ENCODE measurements at places on chromosomes 5 and 9.

DNA sequence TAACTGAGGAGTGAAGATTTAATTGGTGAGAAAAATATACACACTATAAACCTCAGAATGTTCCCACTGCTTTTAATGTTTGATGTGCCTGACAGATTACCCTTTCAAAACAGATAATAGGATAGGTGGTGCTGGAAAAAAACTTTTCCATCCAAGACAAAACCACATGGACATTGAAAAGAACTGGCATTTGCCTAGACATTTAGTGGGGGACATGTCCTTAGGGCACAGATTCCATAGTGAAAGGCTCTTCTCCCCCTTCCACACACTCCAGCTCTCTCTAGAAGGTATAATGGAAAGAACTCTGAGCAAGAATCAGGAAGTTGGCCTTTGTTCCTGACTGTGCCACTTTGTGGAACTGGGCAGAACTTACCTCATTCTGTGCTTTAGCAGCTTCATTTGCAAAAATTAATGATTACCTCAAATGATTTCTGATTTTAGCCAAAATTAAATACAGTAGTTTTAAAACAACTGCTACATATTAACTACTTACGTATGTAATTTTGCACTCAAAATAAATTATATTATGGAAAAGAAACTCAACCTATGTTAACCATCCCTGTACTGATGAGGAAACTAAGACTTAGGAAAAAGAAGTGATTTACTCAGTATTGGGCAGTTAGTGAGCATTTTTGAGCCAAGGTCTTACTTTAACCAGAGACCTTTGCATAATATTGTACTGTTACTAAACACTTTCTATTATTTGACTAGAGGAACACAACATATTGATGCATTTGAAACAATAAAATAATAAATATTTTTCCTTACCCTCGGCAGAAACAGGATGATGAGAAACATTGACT is 43.3 kb downstream of the TMC1 start:
- no peak for DNase-seq

DNA sequence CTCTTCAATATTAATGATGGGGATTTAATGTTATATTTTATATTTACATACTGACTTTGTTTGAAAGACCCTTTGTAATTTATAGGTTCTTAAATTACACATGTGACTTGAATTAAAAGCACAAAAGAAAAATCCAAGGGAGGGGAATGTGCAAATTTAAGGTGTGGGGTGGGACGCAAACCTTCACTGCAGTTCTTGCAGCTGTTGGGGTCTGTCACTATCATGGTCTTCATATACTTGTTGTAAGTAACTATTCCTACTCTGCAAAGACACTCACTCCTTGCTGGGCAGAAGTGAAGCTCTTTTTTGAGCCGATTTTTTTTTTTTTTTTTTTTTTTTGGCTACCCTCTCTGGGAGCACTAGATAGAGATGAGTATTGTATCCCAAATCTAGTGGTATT is 505.3 kb downstream of the ARHGEF28 start:
- DNase-seq: no peak

- DNase-seq: no peak
Observed at GRCh38 chr5:1514027-1514818, 9.5 kb downstream of the LPCAT1 start.

DNA sequence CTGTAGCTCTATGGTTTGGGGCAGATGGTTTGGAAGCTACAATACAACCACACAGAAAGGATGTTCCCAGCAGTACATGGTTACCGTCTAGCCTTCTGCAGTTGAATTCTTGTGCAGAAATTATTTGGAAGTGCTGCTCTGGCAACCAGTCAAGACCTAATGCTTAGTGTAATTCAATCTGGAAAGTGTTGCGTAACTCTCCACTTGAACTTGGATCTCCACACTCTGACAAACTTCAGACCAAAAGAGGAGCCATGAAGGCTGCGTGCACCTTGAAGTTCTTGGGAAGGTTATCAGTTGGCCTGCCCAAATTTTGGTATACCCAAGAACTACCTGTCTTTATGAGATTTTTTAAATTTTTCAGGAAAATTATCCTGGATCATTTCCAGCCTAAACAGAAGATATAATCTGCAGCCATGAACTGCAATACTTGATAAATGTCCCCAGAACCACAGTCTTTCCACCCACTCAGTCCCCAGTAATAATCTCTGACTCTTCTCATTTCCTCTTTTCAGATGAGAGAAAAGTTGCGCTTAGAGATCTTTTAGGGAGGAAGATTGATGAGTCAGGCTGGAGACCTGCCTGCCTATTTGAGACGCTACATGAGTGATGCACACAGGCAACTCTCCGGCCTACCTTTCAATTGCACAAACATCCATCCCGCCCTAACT is 159.9 kb downstream of the FANCC start:
- DNase-seq: no peak

DNA sequence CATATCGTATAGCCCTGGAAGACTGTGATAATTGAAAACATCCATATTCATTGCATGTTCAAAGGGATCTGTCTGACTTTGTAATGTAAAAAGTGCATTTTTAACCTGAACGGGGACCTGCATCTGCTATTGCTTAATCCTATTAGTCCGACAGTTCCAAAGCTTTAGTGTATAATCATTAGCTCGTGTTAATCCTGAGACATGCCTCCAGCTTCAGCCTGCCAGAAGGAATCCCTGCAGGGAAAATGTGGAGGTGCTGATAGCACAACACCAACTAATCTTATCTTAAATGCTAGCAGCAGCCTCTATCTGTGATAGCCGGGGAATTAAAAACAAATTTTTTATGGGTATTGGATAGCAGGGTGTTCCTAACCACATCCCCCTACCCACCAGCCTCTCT is 495.2 kb downstream of the TLE4 start:
- DNase-seq: no peak

GRCh38 chr9:96141666-96142065 is 160.3 kb downstream of the HSD17B3 start:
- no peak for DNase-seq

DNA sequence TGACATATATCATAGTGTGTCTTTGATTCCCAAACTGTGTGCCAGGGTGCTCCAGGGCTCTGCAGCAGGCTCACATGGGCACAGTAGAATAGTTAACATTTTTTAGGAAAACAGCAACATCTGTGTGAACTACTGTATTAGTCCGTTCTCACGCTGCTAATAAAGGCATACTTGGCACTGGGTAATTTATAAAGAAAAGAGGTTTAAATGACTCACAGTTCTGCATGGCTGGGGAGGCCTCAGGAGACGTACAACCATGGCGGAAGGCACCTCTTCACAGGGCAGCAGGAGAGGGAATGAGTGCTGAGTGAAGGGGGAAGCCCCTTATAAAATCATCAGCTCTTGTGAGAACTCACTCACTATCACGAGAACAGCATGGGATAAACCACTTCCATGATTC is 82.7 kb downstream of the EGFLAM start:
- DNase-seq: no peak

GRCh38 chr5:161190778-161191177 is 338.8 kb upstream of the ATP10B start:
- DNase-seq: no peak

- no peak for DNase-seq
Observed at GRCh38 chr5:172906888-172907287, 52.3 kb upstream of the RPL26L1 start.

DNA sequence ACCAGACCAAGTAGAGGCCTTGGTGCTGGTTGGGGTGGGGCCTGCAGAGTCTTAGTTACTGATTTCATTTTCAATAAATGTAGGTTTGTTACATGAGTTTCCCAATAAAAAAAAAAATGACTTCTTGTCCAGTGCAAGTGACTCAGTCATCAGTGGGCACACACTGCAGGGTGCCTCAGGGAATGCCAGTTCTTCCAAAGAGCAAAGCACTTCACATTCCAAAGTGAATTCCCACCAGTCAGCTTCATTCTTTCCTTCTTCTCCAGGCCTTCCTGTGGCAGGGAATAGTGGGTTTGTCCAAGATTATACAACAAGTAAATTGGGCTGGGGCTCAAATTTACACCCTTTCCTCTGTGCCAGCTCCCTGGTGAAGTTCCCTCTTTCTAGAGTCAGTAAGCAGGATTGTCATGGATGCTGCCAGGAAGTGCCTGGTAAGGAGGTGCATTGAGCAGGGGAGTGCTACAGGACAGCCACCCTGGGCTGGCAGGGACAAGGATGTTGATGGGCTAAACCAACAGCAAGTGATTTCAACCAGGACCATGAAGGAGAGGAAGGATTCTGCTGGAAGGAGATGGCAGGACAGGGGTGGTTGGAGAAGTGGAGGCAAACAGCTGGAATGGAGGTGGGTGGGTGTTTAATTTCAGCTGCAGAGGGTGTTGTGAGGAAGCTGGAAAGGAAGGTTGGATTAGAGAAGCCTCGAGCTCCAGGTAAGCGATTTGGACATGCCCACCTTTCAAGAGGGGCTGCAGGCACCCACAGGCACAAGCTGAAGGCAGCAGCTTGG is 3.7 kb upstream of the B4GALT7 start:
- DNase-seq: no peak

DNA sequence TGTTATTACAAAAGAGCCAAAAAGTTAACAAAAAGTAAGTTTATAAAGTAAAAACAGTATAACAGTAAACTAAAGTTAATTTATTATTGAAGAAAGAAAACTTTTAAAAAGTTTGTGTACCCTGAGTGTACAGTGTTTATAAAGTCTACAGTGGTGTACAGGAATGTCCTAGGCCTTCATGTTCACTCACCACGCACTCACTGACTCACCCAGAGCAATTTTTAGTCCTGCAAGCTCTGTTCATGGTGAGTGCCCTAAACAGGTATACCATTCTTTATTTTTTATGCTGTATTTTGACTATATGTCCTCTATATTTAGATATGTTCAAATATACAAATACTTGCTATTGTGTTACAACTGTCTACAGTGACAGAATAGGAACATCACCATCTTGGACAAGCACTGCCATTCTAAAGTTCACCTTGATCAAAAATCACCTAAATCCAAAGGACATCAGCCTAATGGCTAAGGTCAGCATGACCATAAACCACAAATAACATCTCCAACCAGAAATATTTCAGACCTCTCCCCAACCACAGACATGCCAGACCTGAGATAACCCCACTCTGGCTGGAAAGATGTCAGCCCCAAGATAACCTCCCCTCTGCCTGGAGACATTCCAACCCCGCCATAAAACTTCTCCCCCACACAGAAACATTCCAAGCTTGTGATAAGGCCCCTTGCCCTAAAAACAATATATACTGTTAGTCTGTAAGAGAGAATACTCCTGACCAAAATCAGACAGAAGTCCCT is 56.1 kb downstream of the AGXT2 start:
- DNase-seq: no peak

DNA sequence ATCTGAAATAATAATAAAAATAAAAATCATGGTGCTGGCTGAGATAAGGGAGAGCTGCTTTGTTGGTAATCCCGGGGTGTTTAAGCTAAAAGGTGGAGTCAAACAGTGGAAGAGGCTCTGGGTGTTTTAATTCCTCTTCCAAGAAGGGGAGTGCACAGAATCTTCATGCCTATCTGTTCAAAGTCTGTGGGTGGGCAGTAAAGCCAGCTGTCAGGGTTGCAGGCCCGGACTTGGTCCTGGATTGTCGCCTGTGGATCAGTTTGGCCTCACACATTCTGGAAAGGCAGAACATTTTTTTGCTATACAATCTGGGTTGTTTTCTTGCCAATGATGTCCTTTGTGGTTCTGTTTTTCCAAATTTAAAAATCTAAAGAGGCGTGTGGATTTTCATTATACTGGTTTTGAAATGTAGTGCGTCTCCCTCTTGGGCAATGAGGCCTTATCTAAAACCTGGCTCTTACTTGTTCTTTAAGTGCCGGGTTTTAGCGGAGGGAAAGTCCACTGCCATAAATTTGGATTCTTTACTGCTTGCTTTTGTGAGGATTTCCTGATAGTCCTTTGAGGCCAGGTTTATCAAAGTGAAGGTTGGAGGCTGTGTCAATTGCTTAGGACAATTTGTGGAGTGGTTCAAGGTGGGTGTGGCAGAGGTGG is 5.8 kb downstream of the ANKDD1B start:
- no peak for DNase-seq

DNA sequence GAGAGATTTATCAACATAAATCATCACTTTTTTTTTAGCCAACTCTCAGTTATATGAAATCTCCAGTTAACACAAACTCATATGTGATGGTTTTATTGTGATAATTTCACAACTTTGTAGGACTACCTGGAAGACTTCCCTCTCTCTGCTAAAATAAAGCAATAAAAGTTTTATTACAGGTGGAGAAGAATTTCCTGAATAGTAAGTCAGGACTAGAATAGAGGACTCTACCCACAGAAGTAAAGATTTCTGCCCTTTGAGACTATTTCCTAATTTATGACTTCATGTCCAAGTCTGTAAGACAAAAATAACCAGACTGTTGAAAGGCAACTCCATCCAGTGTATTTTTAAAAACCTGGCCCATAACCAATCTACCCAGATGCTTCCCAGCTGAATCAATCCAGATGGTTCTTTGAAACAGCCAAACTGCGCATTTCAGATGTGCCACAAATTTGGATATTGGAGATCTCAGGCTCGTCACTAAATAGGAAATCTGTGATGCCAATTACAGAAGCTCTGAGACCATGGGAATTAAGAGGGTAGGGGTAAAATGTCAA is 234.0 kb upstream of the NMUR2 start:
- DNase-seq: no peak

GRCh38 chr9:138044485-138045383 is 167.2 kb downstream of the CACNA1B start:
- no peak for DNase-seq

- no peak for DNase-seq
Observed at GRCh38 chr9:27437652-27438373, 86.3 kb upstream of the IFNK start.

- no peak for DNase-seq
Observed at GRCh38 chr5:72189146-72189545, 81.9 kb downstream of the MAP1B start.

DNA sequence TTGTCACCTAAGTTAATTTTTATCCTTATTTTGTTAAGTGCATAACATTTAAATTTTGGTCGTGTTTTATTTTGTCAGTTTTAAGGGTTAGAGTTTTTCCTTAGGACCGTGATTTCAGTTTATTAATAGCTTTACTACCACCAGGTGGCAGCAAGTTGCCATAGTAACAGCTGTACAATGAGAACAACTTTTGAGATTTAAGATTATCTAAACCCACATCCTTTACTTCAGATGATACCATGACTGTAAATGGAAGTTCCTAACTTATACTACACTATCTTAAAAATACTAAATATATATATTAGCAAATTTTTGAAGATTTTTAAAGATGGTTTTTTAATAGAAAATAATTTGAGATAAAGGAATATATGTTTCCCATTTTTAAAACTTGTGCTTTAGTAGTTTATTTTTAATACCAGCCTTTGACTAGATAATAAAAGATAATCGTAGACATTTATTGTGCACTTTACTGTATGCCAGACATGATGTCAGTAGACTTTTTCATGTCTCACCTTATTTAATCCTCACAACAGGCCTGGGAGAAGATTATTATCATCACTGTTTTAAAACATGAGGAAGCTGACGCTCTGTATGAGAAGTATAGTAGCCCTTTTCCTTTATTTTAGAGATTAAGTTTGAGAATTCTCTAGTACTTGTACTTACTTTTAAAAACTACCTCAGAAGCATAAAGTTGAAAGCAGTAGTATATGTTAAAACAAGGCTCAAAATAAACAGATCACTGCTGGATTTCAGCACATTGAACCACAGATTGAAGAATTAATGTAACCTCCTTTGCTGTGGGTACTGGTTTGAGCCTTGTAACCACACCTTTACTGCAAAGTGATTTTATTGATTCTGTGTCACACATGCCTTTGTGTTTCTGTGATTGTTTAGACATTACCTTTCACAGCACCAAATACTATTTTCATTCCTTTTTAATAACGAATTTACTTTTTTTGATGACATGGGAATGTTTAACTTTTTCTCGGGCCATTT is 27.5 kb downstream of the SREK1 start:
- peak; percentile 17 for DNase-seq

- DNase-seq: no peak
Observed at GRCh38 chr9:98080326-98080725, 23.8 kb downstream of the NANS start.

Data from stimulated activated CD8-positive, alpha-beta memory T cell treated with anti-CD3 and anti-CD28 coated beads, Interleukin-4, amount 100 ng/mL, for 1 hour (primary cell).